ENCODE measurements at places on chromosomes 16 and 17. TPM values are rescaled to one million over a fixed set of nuclear protein-coding genes. Genes with fewer than 3 reads are reported as not detected.

ITGA2B gene
- total RNA-seq, result 0.22 TPM

DNA sequence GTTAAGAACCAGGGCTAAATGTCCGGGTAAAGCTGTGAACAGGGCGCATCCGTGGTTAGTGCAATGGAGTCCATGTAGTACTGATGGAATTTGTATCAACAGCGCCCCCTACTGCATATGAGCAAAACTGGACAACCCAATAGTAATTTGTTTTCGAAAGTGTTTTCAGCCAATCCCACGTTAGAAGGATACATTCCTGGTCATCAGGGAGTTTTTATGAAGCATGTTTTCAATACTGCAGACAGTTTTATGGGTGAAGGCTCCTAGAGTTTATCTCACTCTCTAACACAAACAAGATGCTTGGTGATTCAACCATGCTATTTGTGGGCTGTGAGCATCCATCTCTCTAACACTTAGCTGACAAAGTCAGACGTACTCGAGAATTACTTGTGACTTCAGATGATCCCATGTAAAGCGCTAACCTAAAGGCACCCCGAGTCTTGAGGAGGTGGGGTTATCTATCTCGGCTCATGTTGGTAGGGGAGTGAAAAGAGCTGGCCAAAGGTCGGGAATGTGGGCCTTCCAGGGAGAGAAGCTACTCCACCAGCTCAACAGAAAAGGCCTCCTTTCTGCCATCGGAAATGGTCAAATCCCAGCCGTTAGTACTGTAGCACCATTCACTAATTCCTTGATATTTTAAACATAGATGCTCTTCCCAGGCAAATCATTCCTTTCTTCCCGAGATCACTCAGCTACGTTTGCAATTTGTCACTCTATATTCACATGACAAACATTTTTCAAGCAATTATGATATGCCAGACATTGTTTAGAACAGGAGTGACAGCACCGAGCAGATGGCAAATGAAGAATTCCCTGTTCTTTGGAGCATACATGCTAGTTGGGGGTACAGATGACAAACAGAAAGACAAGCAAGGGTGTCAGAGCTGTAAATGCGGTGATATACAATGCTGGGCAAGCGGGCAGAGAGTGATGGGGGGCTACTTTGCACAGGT is 46.9 kb upstream of the HNF1B start:
- DNase-seq, result peak; percentile 21

TP53TG3 gene
- not detected for total RNA-seq

DNA sequence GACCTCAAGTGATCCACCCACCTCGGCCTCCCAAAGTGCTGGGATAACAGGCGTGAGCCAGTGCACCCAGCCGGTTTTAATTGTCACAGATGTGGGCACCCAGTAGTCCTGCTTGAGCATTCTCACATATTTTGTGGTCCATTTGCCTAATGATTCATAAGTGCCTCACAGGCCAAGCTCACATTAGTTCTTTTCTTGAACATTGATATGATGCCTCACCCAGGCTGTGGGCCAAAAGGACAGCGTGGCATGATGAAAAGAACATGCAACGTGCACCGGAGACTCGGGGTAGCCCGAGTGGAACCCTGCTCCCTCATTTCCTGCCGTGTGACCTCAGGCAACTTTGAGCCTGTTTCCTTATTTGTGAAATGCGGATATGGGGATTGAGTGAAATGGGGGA is 181.9 kb downstream of the SNX29 start:
- DNase-seq, result no peak

- DNase-seq, result no peak
Observed at GRCh38 chr16:66427871-66428681, 981 bp downstream of the BEAN1 start.

GRCh38 chr17:7830616-7831015 is 3.4 kb upstream of the KDM6B start:
- no peak for DNase-seq

DNA sequence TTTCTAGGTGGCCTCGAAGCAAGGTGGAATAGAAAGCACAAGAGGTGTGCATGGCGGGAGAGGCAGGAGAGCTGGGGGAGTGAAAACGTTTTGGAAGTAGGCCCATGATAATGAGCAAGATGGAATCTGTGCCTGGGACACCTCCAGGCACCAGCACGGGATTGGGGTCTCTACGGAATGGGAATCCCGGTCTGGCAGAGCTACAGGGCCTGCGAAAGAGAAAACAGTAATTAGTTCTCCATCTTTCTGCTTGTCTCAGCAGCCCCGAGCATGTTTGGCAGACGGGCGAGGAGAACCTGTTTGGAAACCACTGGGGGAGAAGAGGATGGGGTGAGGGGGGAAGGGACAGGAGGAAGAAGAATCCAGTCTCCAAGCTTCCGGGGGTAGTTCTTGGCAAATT is 258.7 kb downstream of the SOX9 start:
- DNase-seq, result no peak

GRCh38 chr17:50070908-50071680 is 15.2 kb downstream of the ITGA3 start:
- DNase-seq, result no peak

DNA sequence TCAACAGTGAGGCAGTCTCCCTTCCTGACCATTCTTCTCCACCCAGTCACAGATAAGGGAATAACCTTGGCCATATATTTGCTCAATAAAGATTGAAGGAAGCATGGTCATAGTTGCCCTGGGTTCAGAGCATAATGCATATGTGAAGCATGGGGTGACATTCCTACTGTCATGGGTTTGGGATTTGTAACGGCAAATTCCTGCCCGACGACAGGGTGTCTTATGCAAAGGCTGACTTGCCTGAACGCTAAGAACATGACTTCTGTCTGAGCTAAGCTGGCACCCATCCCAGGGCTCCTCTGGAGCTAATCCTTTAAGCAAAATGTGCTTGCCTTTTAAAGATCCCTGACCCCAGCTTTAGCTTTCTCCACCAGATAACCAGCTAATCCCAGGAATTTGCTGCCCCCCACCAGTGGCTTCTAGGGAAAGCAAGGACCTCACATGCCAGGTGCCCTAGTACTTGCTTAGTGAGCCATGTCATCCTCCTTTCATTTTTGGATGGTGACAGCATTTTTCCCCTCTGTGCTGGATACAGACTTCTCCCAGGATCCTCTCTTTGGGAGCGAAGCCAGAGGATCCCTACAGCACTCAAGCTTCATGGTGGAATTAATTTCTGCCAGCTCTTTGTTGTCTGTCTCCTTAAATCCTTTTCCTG is 11.7 kb downstream of the SLC7A6OS start:
- DNase-seq, result peak; percentile 36

PYY gene
- total RNA-seq, result not detected

DNA sequence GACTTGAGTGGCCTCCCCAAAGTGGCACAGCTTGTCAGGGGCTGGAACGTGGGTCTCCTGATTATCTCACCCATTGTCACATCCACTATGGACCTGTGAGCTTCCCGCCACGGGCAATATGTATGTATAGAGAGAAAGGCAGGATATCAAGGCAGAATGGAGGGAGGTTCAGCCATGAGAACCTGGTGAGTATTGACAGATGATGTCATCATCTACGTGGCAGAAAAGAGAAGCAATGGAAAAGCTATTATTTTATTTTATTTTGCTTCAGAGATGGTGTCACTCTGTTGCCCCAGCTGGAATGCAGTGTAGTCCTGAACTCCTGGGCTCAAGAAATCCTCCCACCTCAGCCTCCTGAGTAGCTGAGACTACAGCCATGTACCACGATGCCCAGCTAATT is 13.4 kb upstream of the PDK2 start:
- DNase-seq, result no peak

- peak; percentile 69 for DNase-seq
Observed at GRCh38 chr16:88785106-88785924, at the start of gene PIEZO1. Gene PIEZO1, minus strand, starts transcription at chr16:88785220. Its CDS starts 256 bp downstream, at chr16:88784964.

PLCG2 gene
- total RNA-seq, result 8.5 TPM

RSKR gene
- 2.2 TPM for total RNA-seq

- DNase-seq, result no peak
Observed at GRCh38 chr16:52320930-52321439, 226.0 kb downstream of the TOX3 start.

- DNase-seq, result peak; percentile 2
Observed at GRCh38 chr16:17269439-17269838, 201.3 kb downstream of the XYLT1 start.

CCDC200 gene
- not detected for total RNA-seq

ATP1B2 gene
- total RNA-seq, result not detected

DNA sequence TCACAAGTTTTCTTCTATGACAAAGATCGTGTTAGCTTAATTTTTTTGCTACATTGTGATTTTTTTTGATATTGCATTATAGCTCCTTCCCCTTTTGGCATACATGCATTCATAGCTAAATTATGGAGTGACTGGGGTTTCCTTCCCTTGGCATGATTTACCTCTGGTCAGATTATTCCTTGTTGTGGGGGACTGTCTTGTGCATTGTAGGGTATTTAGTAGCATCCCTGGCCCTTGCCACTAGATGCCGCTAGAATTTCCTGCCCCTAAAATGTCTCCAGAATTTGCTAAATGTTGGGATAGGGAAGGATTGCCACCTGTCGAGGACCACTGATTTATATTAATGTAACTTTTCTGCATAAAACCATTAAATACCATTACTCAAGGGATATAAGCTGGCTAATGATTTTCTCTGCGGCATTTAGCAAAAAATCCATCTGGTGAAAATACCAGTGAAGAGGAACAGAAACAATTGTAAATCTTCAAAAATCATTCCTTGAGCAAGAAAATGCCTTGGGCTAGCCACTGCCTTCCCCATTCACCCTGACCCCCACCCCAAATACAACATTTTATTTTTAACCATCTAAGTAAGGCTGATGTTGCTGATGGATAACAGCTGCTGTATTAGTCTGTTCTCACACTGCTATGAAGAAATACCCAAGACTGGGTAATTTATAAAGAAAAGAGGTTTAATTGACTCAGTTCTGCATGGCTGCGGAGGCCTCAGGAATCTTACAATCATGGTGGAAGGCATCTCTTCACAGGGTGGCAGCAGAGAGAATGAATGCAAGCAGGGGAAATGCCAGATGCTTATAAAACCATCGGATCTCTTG is 195.2 kb downstream of the MAP2K6 start:
- DNase-seq, result peak; percentile 47

DNA sequence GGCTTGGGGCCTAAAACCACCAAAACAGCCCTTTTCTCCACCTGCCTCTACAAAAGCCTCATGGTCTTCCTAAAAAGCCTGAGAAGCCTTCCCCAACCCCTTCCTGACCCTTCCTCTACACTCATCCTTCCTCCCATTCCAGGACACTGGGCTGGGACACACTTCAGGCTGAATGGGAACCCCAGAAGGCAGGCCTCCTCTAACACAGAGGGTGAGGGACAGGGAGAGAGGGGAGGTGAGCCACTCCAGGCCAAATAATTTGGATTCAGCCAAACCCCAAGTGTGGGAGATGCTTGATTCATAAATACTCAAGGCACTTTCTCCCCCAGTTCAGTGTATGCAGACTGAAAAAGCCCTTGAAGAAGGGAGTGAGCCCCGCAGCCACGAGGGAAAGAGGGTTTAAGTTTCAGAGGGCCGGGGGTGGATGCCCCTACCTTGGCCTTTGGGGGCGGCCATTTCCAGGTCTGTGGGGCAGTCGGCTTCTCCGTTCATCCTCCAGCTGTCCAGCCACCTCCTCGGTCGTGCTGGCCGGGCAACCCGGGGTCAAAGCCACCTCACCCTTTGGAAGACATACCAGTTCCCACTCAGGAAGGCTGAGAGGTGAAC is 1.6 kb downstream of the UBTF start:
- no peak for DNase-seq

GRCh38 chr17:82875407-82875856 is 35.6 kb upstream of the ZNF750 start:
- peak; percentile 31 for DNase-seq

DNA sequence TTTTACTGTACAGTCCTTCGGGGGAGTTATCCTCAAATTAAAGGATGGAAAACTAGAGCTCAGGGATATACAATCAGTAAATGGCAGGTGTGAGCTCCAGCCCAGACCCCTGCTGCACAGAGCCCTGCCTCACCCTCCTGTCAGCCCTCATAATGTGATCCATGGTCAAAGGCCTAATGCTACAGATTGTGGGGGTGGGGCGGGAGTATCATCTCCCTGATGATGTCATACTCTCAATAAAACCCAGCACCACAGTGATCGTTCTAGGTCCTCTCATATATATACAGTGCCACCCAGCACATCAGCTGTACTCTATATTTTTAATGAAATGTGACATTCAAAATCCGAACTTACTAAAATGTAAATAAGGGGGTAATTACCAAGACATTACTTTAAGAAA is 61.5 kb downstream of the SLC39A11 start:
- no peak for DNase-seq

- no peak for DNase-seq
Observed at GRCh38 chr17:73639322-73639721, 4.9 kb downstream of the SDK2 start.

- DNase-seq, result peak; percentile 68
Observed at GRCh38 chr17:74354123-74354522, 7.5 kb downstream of the BTBD17 start.
